ENCODE measurements at places on chromosomes 11 and 22. TPM values are rescaled to one million over a fixed set of nuclear protein-coding genes. Genes with fewer than 3 reads are reported as not detected.
A peak's percentile ranks its signal among the peaks of the same experiment; 100 is the strongest.

GRCh38 chr22:29316141-29316828, 788 bp upstream of the RASL10A start:
- no peak overlapping the region for H3K27ac ChIP-seq
- DNase-seq, result no peak
- H3K4me1 ChIP-seq, result peaks cover 40% of the 10 kb centered on the region
- no peaks in the 10 kb centered on the region for H3K36me3 ChIP-seq

GRCh38 chr22:19179497-19180048, 1.0 kb upstream of the SLC25A1 start:
- DNase-seq, result peak; percentile 80
- peak overlapping the region; percentile 93 for H3K4me3 ChIP-seq
- peaks cover 46% of the 10 kb centered on the region for H3K4me1 ChIP-seq
- peak overlapping the region; percentile 94 for H3K27ac ChIP-seq

- no peak for DNase-seq
- H3K4me1 ChIP-seq, result no peaks in the 10 kb centered on the region
- peaks cover 14% of the 10 kb centered on the region for H3K27me3 ChIP-seq
- H3K4me3 ChIP-seq, result no peak overlapping the region
- H3K27ac ChIP-seq, result no peak overlapping the region
Observed at GRCh38 chr22:17114173-17114897, 6.8 kb downstream of the TMEM121B start.

DNA sequence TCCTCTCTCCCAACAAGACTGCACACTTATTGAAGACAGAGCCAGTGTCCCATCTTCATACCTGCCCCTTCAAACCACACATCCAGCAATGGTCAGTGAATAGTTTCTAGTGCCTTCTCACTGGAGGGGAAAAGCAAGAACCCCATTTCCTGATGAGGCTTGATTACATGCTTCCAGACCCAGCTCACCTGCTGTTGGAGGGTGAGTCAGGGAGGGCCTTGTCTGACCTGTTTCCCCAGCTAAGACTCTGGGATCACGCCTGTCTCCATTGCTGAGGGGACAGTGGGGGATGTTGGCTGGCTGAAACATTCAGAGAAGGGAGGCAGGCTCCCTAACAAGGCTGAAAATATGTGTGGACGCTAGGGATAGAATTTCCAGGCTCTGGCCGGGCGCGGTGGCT, 27.5 kb upstream of the ZDHHC13 start:
- H3K4me1 ChIP-seq, result no peaks in the 10 kb centered on the region
- H3K36me3 ChIP-seq, result no peaks in the 10 kb centered on the region
- DNase-seq, result no peak
- no peak overlapping the region for H3K4me3 ChIP-seq
- no peak overlapping the region for H3K27ac ChIP-seq
- H3K27me3 ChIP-seq, result no peaks in the 10 kb centered on the region

GRCh38 chr11:112962579-112963367, 1.6 kb downstream of the NCAM1 start:
- peak; percentile 72 for DNase-seq
- H3K27me3 ChIP-seq, result peaks cover 29% of the 10 kb centered on the region
- no peaks in the 10 kb centered on the region for H3K36me3 ChIP-seq

Gene GPR83
- total RNA-seq, result not detected

Gene CCDC73
- not detected for total RNA-seq

Gene API5
- 138 TPM for total RNA-seq
